OCI-M1 (cell line): ENCODE measurements at places on chromosomes 16 and 17.

DNA sequence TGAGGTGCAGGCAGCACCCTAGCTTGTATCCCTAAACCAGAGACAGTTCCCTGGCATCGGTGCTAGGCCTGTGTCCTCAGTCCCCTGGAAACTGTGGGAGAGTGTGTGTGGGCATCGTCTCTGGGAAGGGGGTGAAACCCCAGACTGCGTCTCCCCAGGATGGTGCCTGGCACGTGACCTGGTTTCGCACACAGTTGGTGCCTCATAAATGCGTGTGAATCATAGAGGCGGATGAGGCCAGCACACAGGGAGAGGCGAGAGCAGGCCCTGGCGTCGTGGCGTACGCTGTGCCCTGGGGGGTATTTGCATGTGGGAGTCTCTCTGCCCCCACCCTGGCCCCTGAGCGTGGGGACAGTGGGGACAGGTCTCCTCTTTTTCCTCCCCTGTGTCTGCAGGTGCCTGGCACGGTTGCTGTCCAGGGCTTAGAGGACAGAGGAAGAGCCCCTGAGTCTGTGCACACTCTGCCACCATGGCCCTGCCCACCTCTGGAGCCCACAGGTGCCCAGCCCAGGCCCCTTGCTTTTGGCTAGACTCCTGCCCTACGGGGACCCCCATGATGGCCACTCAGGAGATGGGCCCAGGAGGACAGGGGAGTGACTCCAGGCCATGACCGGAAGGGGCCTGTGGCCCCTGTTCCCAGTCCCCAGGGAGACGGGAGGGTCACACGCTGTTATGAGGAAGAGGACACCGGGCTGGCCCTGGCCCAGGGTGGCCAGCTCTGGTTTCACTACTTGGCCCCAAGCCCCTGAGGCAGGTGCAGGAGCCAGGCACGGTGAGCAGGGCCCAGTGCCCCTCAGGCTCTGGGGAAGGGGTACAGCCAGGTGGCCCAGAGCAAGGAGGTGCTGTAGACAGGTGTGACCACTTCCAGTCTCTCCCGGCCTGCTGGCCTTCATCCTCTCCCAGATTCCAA lies 1.3 kb upstream of the FSCN2 start:
- no peak for DNase-seq

DNA sequence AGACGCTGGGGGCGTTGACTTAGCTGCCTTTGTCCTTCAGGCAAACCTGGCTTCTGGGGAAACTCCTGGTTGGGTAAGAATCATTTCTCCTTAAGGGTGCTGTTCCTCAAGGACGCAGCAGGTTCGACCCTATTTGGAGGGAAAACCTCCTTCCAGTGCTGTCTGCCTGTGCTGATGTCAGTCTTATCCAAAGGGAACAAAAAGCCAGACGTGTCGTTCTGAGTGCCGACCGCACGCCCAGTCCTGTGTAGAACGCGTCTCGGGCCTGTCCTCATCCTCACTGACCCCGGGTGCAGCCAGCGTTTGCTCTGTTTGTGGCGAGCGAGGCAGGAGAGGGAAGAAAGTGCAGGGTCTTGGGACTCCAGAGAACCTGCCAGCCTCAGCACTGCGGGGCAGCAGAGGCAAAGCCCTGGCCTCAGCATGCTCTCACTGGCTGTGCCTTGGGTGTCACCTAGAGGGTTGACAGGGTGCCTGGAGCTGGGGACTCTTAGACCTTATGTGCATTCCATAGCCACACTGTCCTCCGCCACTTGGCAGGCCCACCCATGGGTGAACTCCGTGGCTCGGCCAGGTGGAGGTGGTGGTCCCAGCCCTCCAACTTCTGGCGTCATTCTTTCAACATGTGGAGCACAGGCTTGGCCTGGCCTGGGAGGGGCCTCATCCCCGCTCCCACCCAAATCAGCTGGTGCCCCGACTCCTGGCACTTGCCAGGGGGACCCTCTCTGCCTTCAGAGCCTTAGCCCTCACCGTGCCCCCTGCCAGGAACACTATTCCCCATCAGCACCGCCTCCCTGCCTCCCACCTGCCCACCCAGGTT lies 6.0 kb downstream of the SNN start:
- DNase-seq = peak; percentile 2

DNA sequence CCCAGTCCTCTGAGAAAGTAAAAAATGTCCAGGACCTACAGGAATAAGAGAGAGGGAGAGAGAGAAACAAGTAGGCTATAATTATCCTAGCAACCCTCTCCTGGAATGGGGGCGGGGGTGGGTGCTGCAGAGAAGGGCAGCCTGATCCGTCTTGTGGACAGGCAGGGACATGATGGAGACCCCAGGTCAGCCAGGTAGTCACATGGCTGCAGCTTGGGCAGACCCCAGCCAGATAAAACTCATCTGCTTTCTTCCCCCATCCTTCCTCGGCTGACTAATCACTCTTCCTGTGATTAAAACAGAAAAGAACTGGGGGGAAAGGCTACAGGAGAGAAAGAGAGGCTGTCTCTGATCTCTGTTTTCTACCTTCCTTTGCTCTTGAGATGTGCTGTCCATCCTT lies 32.6 kb downstream of the COPZ2 start:
- no peak for DNase-seq

GRCh38 chr17:3335876-3336275 lies 37.7 kb upstream of the OR3A1 start:
- peak; percentile 3 for DNase-seq

- peak; percentile 59 for DNase-seq
These were observed 320.5 kb downstream of the UTP18 start for GRCh38 chr17:51580869-51581268.

- DNase-seq = peak; percentile 95
These were observed 20.6 kb downstream of the MAP3K14 start for GRCh38 chr17:45296003-45296832.

GRCh38 chr17:37160944-37161343 lies 212.2 kb downstream of the AATF start:
- no peak for DNase-seq

DNA sequence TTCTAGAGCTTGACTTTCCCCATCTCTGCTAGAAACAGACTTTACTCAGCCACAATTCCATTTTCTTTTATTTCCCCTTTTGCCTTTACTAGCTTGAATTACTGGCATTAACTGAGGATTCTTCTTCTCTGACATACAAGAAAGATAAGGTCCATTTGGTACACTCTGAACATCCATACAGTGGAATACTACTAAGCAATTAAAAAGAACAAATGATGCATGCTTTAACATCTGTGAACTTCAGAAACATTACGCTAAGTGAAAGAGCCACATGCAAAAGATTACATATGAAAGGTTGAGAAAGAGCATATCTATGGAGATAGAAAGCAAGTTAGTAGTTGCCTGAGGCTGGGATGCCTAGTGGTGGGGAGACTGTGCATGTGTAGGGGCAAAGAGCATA lies 130.9 kb downstream of the PPM1E start:
- DNase-seq = no peak
